ENCODE measurements at places on chromosomes 12 and 14. TPM values are rescaled to one million over a fixed set of nuclear protein-coding genes. Genes with fewer than 3 reads are reported as not detected.

- peak; percentile 47 for DNase-seq
Measured at GRCh38 chr12:76883151-76883550, 4.3 kb upstream of the CSRP2 start.

GRCh38 chr12:1162081-1162760 is 171.2 kb downstream of the ERC1 start:
- DNase-seq: no peak

- DNase-seq: no peak
Measured at GRCh38 chr12:119666900-119667576, 895 bp upstream of the PRKAB1 start.

DNA sequence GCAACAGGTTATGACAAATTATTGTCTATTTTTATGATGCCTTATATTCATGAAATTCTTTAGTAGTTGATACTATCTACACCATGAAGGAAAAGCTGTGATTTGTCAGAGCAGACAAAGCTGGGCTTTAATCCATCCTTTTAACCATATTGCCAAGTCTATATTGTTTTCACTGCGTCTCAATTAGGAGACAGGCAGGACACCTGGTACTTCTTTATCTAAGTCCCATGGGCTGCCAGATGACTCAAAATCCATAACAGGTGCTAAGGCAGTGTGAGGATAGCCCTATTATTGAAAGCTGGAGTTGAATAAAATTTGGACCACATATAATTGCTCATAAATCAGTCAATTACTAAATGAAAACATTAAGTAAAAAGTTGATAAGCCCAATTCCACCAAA is 22.6 kb downstream of the INSM2 start:
- DNase-seq: no peak

The GPR84 gene
- not detected for total RNA-seq

GRCh38 chr14:103656031-103656755 is 27.2 kb downstream of the KLC1 start:
- no peak for DNase-seq
